Gastroesophageal sphincter (tissue), 4 donors: ENCODE measurements at places on chromosomes 7 and 10. TPM values are rescaled to one million over a fixed set of nuclear protein-coding genes. Genes with fewer than 3 reads are reported as not detected.

DNA sequence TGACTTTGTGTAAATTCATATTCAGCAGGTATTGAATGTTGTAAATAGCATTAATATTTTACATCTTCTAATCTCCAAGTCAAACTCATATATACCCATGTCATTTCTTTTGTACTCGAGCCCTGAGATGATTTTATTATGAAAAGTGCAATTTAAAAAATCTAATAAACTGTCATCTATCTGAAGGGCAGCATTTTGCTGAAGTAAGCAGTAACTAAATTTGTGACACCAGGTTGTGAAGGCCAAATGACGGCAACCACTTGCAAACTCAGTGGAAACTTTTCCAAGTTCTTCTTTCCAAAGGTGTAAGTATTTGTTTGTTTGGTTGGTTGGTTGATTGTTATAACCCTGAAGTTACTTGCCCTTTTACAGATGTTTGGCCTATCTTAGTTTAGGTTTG lies 188.3 kb downstream of the GPR37 start:
- no peak for ATAC-seq

- ATAC-seq = no peak
These were observed 43.0 kb upstream of the DLX6 start for GRCh38 chr7:96962221-96962885.

GRCh38 chr10:67242528-67242927 lies 316.7 kb downstream of the LRRTM3 start:
- ATAC-seq = no peak

- ATAC-seq = no peak
These were observed 155.9 kb downstream of the CDK14 start for GRCh38 chr7:90752051-90752450.

DNA sequence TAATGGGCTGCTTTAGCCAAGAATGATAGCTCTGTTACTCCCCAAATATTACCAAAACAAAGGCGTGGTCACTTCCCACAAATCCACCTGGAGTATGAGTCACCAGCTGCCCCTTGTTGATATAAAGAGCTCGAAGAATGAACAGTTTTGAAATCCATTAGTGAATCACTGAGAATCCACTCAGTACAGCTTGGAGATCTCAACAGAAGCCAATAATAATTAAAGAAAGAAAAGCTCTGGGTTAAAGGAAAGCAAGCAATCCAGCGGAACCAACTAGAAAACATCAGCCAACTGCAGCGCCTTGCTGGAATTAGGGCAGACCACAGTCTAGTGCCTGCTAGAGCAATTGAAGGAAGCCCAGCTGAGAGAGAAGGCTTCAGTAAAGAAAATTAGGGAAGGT lies 576.0 kb upstream of the C7orf33 start:
- no peak for ATAC-seq

SPDYE18 gene
- total RNA-seq = 2.3 TPM

MYOF gene
- total RNA-seq = 147 TPM

MACC1 gene
- 2.9 TPM for total RNA-seq
